Activated CD4-positive, alpha-beta T cell treated with anti-CD3 and anti-CD28 coated beads, Interleukin-2, amount 50 U/mL, for 1 hour (primary cell): ENCODE measurements at places on chromosomes 5 and 9.

- peak; percentile 83 for DNase-seq
These were observed 10.0 kb upstream of the ARAP3 start for GRCh38 chr5:141691867-141692532.

DNA sequence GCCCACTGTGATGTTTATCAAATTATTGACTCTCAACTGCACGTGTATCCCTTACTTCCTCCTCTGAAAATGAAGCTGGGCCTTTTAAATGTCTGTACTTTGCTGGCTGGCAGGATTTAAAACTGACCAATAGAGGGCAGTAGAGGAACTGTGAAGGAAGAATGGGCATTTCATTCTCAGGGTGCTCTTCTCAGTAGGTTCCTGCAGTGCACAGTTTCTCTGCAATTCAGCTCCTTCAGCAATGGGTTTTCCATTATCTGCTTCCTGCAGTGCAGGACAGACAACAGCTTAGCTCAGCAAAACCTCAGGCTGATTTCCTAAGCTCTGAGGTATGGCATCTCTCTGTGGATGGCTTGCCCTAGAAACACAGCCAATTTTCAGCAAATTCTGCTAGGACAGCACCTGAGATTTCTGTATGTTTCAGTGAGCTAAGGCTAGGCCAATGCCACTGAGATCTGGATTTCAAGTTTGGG is 298.4 kb upstream of the PRDM9 start:
- DNase-seq, result no peak

- DNase-seq, result peak; percentile 37
These were observed 296 bp downstream of the ZSWIM6 start for GRCh38 chr5:61332358-61332749.

DNA sequence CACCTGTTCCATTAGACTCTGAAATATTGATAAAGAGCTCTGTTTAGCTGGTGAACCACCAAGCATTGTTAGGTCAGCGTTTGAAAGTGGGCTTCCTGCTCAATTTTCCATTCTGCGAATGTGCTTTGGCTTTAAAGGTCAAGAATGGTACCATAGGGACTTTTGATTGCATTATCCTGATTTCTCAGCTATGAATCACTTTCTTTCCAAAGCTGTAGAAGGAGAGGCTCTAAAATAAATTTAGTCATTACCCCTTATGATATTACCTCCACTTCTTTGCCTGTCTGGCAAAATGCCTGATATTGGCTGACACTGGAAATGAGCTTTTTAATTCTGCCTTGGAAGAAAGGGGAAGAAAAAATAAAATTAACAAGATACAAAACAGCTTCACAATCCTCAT is 237.2 kb upstream of the CTNND2 start:
- no peak for DNase-seq

GRCh38 chr9:135906291-135907005 is 898 bp downstream of the CAMSAP1 start:
- no peak for DNase-seq

- no peak for DNase-seq
These were observed 44.0 kb upstream of the PLPP1 start for GRCh38 chr5:55578771-55579170.

DNA sequence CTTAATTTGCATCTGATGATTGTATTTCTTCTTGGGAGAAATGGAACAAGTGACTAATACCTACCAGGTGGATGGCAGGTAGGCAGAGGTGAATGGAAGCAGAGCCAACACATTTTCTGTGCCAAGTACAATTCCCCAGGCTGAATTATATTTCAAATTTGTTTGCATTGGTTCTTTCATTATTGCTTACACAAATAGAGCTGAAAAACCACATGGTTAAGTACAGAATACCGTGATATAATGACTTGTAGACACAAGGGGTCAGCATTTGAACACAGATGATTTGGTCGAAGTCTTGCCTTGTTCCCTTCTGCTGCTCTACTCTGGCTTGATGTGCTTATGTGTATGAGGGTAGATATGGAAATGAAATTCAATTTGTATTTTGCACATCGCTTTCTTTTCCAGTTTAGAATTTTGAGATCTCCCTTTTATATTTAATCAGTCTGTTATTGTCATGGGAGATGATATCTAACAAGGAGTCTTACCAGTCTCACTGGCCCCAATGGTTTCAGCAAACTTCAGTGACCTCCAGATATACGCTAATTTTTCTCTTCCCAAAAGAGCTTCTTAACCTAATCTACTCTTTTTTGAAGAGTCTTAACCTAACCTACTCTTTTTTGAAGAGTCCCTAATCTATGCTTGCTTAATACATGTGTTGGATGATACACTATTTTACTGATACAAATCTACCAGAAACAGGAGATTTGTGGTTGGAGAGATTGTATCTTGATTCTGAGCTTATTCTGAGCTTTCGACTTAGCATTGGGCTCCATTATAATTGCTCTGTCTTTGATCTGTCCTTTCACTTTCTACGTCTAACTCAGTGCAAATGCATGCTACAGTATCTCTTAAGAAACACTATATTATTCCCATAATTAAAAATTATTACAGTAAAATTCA is 88.1 kb downstream of the PCSK1 start:
- no peak for DNase-seq

- DNase-seq, result no peak
These were observed 99.9 kb downstream of the HCN1 start for GRCh38 chr5:45596320-45596719.

- no peak for DNase-seq
These were observed 20.6 kb downstream of the SPTLC1 start for GRCh38 chr9:92094655-92095054.

DNA sequence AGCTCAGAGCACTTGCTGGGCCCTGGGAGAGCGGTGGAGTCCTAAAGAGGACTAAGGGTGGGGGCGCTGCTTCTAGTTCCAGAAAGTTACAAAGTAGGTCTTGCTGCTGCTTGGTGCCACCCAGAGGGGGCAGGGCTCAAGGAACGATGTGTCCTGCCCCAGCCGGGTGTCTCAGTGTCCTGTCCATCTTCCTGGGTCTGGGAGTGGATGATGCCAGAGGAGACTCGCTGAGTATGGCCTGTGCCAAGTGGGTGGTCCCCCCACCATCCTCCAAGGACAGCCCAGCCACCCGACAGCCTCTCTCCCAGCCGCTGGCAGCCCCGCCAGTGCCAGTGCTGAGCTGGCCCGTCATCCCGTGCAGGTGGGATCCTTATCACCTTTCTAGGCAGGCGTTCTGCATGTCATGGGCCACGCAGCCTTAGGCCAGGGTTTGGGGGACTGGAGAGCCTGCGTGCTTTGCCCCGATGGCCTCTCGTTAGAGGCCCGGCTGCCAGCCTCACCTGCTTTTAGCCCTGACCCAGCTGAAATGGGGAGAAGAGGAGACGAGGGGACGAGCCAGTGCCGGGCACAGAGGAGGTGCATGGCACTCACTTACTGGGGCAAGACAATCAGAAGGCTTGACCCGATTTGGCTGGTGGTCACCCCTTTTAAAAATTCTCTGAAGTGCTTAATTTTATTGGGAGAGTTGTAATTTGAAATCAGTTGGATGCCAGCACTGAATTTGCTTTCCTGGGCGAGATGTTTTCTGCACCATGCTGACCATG is 5.6 kb downstream of the WNK2 start:
- DNase-seq, result no peak

DNA sequence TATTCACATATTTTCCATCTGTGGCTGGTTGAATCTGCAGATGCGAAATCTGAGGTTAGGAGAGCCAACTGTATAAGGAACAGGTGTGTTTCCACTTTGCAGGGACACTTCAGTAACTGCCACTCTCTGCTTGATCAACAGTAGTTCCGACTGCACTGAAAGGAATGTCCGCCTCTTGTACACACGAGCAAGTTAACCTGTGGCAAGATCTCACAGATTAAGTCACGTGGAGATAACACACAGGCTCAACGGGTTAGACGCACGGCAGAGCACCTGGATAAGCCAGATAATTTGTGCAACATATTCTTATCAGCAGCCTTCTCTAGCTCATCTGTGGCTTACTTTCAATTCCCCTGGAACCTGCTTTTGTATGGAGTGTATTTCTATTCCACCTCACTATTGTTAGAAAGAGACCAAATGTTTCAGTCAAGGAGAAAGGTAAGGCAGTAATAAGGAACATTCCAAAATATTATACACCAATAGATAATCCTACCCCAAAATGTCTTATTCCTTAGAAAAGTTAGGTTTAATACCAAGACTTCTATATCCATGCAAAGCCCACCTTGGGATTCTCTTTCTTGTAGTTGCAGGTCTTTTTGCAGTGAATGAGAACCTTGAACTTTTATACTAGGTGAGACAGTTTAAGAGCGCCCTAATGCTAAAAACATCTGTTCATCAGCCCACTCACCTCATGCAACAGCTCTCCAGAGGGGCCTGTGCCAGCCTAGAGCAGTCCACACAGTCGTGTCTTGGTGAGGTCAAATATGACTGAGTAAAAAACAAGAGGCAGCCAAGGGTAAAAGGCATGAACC is 6.5 kb upstream of the C9 start:
- DNase-seq, result no peak

GRCh38 chr5:67405755-67406154 is 209.2 kb upstream of the CD180 start:
- DNase-seq, result no peak

DNA sequence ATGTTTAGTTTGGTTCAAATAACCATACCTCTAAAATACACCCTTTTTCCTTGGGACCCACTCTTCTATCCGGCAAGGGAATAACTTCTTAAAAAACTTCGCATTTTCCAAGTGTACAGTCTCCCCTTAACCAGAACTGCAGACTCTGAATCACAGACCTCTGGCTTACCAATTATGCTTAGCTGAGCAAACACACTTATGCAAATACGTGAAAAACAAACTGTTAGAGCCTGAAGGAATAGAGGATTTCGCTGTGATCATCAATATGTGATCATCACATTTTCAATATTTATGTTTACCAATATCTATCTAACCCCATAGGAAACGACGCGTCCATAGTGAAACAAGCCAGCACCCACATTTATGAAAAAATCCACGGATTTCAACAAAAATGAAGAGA is 1.3 kb downstream of the LPAR1 start:
- no peak for DNase-seq

- DNase-seq, result no peak
These were observed 22.5 kb upstream of the RAD23B start for GRCh38 chr9:107260437-107261081.

DNA sequence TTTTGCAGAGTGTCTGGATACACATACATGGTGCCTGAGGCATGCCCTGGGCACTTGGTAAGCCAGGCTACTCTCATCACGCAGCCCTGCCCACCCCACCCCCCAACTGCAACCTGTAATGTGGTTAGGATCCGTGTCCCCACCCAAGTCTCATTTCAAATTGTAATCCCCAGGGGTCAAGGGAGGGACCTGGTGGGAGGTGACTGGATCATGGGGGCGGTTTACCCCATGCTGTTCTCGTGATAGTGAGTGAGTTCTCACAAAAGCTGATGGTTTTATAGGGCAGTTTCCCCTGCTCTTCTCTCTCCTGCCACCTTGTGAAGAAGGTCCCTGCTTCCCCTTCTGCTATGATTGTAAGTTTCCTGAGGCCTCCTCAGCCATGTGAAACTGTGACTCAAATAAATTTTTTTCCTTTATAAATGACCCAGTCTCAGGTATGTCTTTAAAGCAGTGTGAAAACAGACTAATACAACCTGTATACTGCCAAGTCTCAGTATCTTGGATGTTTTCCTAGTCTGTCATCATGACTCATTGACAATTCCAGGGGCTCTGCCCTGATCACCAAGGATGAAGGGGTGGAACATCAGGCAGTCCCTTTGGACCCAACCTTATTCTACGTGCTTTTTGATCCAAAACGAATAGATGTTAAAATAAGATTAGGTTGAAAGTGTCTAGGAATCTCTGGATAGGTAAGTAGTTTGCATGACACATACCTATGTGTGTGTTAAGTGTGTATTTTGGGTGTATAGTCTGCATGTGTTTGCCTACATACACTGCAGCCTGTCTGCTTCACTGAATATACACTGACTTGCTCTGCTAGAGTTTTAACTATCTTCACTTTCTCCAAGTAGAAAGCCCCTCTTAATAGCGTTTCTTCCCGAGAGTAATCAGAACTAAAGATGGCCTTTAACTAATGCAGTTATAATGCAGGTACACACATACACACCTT is 293.8 kb downstream of the SLIT3 start:
- DNase-seq, result no peak

GRCh38 chr9:976943-977837 is 735 bp downstream of the DMRT3 start:
- no peak for DNase-seq

- DNase-seq, result no peak
These were observed 374.2 kb downstream of the EFNA5 start for GRCh38 chr5:107296572-107296971.

DNA sequence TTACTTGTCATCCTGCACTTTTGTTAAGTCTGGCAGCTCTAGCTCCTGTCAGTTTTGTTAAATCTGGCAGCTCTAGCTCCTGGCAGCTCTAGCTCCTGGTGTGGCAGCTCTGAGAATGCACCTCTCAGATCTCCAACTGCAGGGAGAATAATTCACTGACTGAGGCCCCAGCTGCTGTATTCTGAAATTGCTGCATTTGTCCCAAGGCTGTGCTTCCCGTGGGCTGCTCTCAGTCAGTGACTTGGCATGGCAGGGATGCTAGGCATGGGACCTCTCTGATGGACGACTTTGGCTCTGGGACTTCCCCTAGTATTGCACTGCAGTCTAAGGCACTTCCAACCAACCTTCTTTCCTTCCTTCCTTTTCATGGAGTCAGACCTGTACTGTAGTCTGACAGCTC is 475.7 kb downstream of the CCDC171 start:
- DNase-seq, result no peak

- no peak for DNase-seq
These were observed 9.0 kb downstream of the MOCS2 start for GRCh38 chr5:53100606-53101005.

DNA sequence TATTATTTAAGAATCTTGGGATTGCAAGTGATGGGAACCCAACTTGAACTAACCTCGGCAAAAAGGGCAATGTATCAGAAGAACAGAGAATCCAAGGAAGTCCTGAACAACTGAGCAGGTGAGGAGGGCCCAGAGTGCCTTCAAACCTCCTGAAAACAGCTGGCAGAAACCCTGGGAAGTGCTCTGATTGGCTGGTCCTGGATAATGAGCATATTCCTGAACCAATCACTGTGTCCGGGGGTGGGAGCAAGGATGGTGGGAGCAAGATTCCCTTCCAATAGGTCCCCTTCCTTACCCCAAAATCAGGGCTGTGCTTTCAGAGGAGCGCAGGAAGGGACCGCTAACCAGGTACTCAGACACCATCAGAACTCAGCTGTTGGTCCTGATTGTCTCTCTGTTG is 31.9 kb upstream of the TBC1D2 start:
- no peak for DNase-seq

DNA sequence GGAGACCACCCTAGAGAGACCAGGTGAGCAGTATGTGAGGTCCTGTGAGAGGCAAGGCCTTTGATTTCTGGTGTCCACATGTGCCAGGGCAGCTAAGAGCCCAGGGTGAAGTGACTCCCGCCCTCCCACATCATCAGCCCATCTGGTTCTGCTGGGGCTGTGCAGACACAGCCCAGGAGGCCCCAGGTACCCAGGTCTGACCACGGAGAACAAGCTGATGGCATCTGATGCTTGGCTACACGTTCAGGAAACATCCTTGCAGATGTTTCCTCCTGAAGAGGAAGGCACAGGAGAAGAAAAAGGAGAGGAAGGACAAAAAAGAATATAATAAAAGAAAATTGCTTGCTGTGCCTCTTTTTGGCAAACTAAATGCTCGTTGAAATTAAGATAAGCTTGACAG is 225.8 kb downstream of the PAX5 start:
- no peak for DNase-seq

GRCh38 chr5:149323210-149323609 is 22.1 kb upstream of the GRPEL2 start:
- no peak for DNase-seq
